ENCODE measurements at places on chromosomes 2 and 18. TPM values are rescaled to one million over a fixed set of nuclear protein-coding genes. Genes with fewer than 3 reads are reported as not detected.

DNA sequence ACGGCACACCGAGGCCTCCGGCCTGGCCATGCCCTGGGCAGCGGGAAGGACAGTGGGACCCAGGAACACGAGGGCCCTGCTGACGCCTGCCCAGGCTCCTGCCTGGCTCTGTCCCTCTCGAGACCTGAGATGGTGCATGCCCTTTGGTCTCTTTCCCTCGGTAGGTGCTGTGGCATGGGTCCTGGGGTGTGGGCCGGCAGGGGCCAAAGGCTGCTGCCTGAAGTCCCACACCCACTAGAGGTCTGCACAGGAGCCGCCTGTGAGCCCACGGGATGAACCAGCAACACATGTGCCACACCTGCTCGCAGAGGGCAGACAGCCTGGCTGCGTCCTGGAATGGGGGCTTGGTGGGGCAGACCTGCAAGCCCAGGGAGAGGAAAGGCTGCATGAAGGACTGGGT, 73.3 kb downstream of the NDUFA10 start:
- no peak overlapping the region for H3K4me3 ChIP-seq
- no peaks in the 10 kb centered on the region for H3K4me1 ChIP-seq

- H3K4me3 ChIP-seq: no peak overlapping the region
- H3K4me1 ChIP-seq: no peaks in the 10 kb centered on the region
- H3K27me3 ChIP-seq: no peaks in the 10 kb centered on the region
- DNase-seq: no peak
Measured at GRCh38 chr2:135783439-135783838, 41.8 kb downstream of the UBXN4 start.

GRCh38 chr2:73339201-73339600, 45.9 kb upstream of the EGR4 start:
- H3K4me1 ChIP-seq: peaks cover 3% of the 10 kb centered on the region
- H3K36me3 ChIP-seq: no peaks in the 10 kb centered on the region

GRCh38 chr2:172021955-172022354, 22.2 kb downstream of the METAP1D start:
- H3K27me3 ChIP-seq: no peaks in the 10 kb centered on the region
- H3K4me3 ChIP-seq: no peak overlapping the region
- no peak for DNase-seq
- H3K27ac ChIP-seq: no peak overlapping the region

GRCh38 chr18:944440-944839, 39.8 kb downstream of the ADCYAP1 start:
- no peak for DNase-seq
- no peaks in the 10 kb centered on the region for H3K4me1 ChIP-seq
- no peaks in the 10 kb centered on the region for H3K27me3 ChIP-seq
- no peak overlapping the region for H3K27ac ChIP-seq
- no peak overlapping the region for H3K4me3 ChIP-seq

GRCh38 chr18:38902796-38903195, 1337.2 kb upstream of the CELF4 start:
- no peak for DNase-seq
- no peaks in the 10 kb centered on the region for H3K4me1 ChIP-seq
- H3K36me3 ChIP-seq: no peaks in the 10 kb centered on the region
- no peak overlapping the region for H3K27ac ChIP-seq

DNA sequence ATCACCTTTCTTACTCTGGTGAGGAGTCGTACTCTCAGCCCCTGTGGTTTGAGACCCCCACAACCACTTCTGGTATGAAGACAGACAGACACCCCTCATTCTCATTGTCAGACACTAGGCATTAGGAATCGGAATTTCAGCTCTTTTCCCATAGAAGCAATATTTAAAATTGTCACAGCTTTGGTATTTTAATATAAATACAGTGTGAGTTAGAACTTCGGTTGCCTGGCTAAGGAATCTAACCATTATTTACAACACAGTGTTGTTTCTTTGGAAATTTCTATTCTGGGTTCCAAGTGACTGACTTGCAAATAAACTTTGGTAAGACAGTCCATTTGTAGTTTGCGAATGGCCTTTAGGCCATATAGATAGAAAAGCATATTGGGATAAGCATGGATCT, 318.1 kb downstream of the PARD3B start:
- no peak overlapping the region for H3K4me3 ChIP-seq
- H3K36me3 ChIP-seq: no peaks in the 10 kb centered on the region
- no peak for DNase-seq
- H3K27me3 ChIP-seq: peaks cover 58% of the 10 kb centered on the region
- no peaks in the 10 kb centered on the region for H3K4me1 ChIP-seq
- H3K27ac ChIP-seq: no peak overlapping the region

Gene CAPN14
- total RNA-seq: 0.18 TPM

Gene DLX2
- total RNA-seq: not detected

Gene POTEI
- total RNA-seq: not detected

Gene ZNF892
- 4.8 TPM for total RNA-seq

Gene SERPINB10
- total RNA-seq: not detected

Gene SLC39A10
- 27.2 TPM for total RNA-seq

Data from activated T-helper 2 cell treated with anti-CD3 and anti-CD28 coated beads, Interferon-gamma antibody, Interleukin-2, Interleukin-4, amounts not matched to agents 10 μg/mL and 5 μg/mL and 100 μg/mL, durations not matched to agents 14 hours and 24 hours and 36 hours (primary cell).